ENCODE measurements at places on chromosomes 1 and 21.

DNA sequence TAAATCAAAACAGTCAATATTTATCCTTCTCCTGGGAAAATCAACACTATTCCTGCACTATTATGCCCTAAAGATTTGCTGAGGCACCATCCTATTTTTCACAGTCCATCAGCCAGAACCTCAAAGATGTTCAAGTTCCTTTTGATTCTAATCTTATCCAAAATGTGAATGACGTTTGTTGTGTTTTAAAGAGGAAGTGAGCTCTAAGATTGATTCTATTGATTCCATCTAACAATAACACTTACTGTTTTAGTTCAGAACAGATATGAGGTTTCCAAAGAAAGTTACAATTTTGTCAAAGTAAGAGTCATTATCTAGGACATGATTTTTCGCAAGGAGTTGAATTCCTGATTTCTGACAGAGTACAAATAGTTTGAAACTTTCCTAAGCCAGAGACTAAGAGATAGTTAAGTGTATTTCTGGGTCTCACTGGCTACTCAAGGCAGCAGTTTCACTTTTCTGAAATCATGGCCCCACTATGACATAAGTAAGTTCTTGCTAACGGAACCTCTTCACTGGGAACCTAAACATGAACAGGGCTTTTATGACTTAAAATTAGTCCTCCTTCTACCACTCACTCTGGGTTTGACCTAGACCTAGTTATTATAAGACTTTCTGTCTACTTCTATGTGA, 84.7 kb downstream of the LHX9 start:
- no peak for DNase-seq

DNA sequence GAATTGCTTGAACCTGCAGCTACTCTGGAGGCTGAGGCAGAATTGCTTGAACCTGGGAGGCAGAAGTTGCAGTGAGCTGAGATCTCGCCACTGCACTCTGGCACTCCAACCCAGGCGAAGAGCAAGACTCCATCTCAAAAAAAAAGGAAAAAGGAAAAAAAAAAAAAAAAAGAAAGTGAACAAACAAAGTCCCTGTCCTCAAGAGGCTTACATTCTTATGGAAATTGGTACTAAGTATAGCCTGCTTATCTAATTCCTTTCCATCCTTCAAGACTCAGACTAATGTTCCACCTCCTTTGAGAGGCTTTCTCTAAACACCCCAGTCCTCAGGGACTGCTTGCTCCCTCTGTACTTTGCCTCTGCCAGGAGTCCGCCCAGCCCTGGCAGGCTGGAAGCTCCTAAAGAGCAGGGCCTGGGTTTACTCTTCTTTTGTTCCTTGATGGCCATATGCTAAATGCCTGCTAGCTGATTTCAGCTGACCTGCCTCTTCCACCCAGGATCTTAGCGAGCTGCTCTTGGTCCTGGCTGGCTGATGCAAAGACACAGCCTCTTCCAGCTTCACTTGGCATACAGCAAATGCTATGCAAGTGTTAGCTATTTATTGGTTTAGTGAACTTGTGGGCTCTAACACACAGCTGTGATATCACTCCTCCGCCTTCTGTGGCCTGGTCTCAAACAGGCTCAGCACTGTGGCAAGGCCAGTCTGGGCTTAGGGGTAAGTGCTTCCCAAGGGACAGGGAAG, 9.8 kb downstream of the SLC9A1 start:
- no peak for DNase-seq

- no peak for DNase-seq
Measured at GRCh38 chr1:160496334-160496733, 26.7 kb downstream of the SLAMF6 start.

GRCh38 chr1:107532318-107532717, 391.5 kb downstream of the NTNG1 start:
- no peak for DNase-seq

DNA sequence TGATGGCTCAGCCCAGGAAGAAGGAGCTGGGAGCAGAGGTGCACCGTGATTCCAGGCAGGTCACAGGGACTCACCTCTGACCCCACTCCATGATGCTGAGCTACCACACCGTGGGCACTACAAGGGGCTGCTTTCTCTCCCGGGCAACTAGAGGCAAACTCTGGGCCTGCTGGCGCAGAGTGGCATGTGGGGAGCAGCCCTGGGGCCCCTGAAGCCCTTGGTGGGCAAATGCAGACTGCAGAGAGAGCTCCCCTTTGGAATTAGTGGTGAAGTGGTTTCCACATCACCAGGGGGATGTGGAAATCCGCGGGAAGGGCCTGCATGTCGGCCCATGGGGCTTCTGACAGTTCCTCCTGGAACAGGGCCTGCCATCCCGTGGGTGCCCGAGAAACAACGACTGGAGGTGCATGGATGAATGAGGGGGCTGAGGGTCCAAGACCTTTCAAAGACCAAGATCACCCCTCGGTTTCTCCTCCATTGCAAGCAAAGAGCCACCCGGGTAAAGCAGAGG, 11.8 kb upstream of the MMEL1 start:
- no peak for DNase-seq
